ENCODE measurements at places on chromosomes 12 and 14.

- no peak for DNase-seq
Measured at GRCh38 chr12:129848876-129849275, 54.9 kb downstream of the TMEM132D start.

DNA sequence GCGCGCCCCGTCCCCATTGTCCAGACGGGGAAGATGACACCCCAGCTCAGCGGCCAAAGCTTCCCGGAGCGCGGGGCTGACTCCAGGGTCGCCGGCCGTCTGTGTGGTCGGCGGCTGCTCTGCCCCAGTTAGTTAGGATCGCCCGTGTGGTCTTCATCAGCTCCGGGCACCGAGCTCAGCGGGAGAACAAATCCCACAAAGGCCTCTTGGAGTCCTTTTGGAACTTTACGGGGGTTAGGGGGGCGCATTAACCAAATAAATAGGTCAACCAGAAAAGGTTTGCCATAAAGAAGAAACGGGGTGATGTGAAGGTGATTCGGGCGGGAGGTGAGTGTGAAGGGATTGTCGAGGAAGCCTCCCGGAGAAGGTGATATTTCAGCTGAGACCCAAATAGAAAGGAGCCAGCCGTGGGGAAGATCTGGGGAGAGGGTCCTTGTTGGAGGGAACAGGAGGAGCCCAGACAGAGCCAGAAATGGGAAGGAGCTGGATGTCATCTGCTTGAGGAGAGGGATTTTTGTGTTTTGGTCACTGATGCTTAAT lies 697 bp downstream of the ATP6V0A2 start:
- no peak for DNase-seq

DNA sequence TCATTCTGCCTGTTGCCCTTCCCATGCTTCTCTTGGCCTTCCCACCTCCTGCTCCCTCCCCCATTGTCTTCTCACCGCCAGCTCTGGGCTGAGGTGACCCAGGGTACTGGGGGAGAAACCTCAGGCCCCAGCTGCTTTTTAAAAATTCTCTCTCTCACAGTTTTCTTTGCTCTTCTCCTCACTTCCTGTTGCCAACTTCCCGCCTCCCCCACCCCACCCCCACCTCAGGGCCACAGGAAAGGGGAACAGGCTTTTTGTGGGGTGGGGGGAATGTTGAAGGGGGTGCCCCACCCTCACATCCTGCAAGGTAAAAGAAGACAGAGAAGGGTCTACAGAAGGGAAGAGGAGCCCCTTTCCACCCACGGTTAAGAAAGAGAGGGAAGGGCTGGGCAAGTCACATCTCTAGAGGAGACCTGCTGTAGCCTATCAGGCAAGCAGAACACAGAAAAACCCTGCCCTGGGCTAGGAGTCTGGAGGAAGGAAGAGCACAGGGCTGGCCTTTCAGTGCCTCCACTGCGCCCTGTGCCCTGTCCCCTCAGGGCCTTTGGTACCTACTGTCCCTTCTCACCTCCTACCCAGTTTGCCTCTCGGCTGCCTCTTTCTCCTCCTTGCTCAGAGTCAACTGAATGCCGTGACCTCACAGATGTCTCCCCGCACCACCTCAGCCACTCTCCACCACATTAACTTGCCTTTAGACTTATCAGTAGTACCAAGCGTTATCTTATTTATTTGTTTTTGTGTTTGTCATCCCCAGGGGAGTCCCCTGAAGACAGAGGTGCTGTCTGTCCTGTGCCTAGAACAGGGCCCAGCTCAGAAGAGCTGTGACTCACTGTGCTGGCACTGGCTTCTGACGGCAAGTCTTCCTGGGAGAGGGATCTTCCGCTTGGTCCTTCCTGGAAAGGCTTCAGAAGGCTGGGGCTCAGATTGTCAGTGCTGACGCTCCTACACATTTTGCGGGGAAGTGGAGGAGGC lies 1.7 kb downstream of the ARHGAP9 start:
- no peak for DNase-seq

GRCh38 chr12:5027046-5027821 lies 16.4 kb upstream of the KCNA5 start:
- no peak for DNase-seq

- DNase-seq = no peak
Measured at GRCh38 chr12:63862187-63862968, 17.9 kb downstream of the SRGAP1 start.

DNA sequence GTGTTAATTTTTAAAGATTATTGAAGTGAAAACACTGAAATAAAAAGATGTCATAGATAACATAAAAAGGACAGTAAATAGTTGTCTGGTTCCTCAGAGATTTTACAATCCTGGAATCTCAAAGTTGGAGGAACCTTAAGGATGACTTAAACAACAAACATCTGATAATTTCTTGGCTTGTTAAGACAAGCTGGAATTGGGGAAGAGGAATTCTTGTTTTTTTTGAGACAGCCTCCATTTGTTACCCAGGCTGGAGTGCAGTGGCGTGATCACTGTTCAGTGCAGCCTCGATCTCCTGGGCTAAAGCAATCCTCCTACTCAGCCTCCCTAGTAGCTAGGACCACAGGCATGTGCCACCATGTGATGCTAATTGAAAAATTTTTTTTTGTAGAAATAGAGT lies 2.3 kb downstream of the ZNF410 start:
- DNase-seq = no peak

GRCh38 chr12:92898755-92899154 lies 30.3 kb downstream of the EEA1 start:
- DNase-seq = no peak

DNA sequence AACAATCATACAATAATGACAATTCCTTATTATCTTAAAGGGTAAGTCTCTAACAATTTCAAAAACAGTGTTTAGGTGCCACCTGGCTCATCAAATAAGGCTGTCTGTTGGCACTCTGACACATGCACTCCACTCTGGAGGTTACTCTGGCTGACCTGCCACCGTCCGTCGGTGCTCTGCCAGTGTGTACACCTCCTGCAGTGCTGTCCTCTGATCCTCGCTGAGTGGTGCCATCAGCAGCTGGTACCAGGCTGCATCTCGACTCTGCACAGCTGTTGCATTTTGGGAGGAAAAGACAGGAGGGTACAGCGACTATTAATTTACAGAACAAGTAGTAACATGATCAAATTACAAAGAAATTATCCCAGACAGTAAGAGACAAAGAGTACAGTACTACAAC lies 63.9 kb downstream of the IPO8 start:
- no peak for DNase-seq

- DNase-seq = no peak
Measured at GRCh38 chr12:2457215-2457932, 337.4 kb upstream of the FKBP4 start.

- no peak for DNase-seq
Measured at GRCh38 chr14:101069228-101069549, 165.7 kb upstream of the RTL1 start.

DNA sequence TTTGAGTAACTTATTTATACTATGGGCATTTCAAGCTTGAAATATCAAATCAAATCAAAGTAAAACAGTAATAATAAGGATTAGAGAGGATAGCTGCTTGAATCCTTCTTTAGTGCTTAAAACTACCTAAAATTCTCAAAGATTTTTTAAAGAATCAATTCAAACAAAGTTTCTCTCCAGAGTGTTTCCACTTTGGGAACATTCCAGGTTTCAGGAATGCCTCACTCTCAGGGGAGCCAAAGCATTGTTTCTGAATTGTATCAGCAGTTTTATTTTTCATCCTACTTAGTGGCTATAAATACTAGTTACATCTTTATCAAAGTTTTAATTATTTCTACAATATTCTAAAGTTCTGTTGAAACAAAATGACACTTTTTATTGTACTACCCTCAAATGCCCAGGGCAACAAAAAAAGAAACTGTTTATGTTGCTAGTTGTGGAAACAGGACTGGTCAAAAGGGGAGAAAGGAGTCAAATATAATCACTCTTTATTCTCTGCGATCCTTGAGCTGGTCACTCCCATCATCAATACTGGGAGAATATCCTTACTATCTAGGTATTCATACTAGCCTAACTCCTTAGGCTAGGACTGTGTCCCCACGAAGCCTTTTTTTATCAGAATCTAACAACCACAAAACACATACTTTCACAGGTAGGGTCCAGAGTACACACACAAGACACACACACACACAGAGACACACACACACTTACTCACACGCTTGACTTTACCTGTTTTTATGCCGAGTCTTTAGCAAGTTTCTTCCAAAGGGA lies 598 bp downstream of the RASSF9 start:
- no peak for DNase-seq

DNA sequence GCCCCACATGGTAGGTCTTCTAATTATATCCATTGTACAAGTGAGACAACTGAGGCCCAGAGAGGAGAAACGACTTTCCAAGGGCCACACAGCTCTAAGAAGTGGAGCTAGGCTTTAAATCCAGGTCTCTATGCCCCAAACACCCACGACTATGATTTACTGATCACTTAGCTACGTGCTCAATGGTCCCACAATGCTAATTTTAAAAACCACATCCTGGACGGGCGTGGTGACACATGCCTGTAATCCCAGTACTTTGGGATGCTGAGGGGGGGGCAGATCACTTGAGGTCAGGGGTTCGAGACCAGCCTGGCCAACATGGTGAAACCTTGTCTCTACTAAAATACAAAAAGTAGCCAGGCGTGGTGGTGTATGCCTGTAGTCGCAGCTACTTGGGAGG lies 8.4 kb upstream of the MLEC start:
- DNase-seq = no peak

- no peak for DNase-seq
Measured at GRCh38 chr12:118290130-118290529, 82.6 kb downstream of the TAOK3 start.

- no peak for DNase-seq
Measured at GRCh38 chr12:19775241-19775640, 335.9 kb downstream of the AEBP2 start.

DNA sequence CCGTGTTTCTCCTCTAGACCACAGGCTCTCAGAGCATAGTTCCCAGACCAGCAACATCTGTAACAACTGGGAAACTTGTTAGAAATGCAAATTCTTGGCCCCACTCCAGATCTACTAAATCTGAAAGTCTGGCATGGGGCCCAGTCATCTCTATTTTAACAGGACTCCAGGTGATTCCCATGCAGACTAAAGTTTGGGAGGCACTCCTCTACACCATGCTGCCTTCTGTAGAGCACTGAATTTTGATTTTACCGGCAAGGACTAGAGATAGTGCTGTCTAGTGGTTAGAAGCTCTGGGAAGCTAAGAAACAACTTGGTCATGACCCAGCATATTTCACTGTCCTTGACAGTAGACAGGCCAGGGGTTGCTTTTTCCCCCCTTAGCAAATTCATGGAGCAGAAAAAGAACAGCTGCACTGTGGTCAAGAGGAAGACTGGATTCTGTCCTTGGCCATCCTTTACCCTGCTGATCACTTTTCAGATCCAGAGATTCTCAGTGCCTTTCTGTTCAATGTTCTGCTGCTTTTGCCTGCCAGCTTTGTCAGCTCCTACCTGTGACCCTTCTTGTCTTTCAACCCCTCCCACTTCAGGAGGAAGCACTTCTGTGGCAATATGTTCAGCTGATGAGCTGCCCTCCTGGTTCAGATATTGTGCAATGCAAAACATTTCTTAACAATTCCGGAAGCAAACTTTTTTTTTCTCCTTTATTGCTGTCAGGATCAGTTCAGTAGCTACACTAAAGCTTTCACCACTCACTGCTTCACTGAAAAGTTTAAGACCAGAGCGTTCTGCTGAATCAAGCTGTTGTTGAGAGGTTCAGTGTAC lies 133.8 kb upstream of the NUDT4 start:
- no peak for DNase-seq

GRCh38 chr12:119840168-119840567 lies 37.0 kb downstream of the CIT start:
- DNase-seq = no peak

DNA sequence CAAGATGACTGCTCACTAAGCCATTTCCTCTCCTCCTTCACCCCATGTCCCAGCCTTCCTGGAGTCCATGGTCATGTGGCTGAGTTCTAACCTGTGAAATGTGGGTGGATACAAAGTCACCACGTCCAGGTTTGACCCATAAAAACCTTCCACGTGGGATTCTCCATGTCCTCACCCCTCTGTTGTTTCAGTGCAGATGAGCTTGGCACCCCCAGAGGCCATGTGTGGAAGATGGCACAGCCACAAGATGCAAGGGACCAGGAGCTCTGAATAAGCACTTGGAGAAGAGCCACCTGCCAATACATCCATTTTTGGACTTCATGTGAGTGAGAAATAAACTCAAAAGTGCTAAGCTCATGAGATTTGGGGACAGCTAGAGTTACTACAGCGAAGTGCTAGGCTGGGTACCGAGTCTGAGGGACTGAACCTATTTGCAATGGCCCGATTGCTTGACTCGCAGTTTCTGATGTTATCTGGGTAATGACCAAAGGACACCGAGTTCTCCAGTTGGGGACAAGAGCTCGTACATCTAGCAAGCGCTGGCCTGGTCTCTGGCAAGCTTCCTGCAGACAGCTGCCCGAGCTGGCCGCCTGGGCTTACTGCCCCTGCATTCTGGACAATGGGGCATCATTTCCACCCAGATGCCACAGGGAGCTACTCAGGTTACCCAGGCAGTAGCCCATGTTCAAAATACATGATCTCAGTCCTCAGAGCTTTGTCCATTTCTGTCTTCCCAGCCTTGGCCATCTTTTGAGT lies 7.7 kb upstream of the SLC24A4 start:
- no peak for DNase-seq

DNA sequence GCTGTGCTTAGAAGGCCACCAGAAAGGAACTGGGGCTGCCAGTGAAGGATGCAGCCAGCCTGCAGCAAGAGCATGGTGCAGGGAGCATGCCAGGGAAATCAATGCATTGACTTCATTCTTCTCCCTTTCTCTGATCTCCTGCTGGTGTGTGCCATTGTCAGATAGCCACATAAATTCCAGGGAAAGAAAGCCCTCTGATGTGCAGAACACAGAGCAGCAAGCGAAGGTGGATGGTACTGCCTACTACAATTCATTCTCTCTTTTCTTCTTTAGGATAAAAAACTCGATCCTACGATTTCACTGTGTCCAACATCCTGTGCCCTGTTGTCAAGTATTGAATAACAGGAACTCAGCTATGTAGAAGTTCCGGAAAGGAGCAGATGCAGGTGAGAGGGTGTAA lies 446.7 kb upstream of the TMEM132C start:
- no peak for DNase-seq

- no peak for DNase-seq
Measured at GRCh38 chr12:131980263-131980662, 30.5 kb downstream of the EP400 start.

DNA sequence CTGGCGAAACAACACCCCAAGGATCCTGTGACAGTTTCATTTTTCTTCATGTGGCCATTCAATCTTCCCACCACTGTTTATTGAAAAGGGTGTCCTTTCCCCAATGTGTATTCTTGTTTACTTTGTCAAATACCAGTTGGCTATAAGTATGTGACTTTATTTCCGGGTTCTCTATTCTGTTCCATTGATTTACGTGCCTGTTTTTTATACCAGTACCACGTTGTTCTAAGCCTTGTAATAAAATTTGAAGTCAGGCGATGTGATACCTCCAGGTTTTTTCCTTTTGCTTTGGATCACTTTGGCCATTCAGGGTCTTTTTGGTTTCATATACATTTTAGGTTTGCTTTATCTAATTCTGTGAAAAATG lies 9.1 kb upstream of the MGAT4C start:
- DNase-seq = no peak

GRCh38 chr14:103504991-103505565 lies 17.6 kb downstream of the CKB start:
- no peak for DNase-seq

Data from activated naive CD8-positive, alpha-beta T cell treated with anti-CD3 and anti-CD28 coated beads, Interleukin-2, amount 50 U/mL, for 16 hours (primary cell).